ENCODE measurements at places on chromosomes 4 and X.
A peak's percentile ranks its signal among the peaks of the same experiment; 100 is the strongest.

GRCh38 chr4:80532674-80533333 lies 197.3 kb downstream of the CFAP299 start:
- DNase-seq, result no peak

- DNase-seq, result no peak
Measured at GRCh38 chr4:186202490-186203140, 11.2 kb downstream of the CYP4V2 start.

GRCh38 chrX:125765347-125765746 lies 400.7 kb downstream of the DCAF12L2 start:
- DNase-seq, result no peak

GRCh38 chrX:35276115-35276514 lies 333.5 kb downstream of the FAM47B start:
- no peak for DNase-seq

GRCh38 chrX:56975611-56976010 lies 19.7 kb downstream of the SPIN3 start:
- DNase-seq, result no peak

GRCh38 chr4:7904952-7905915 lies 34.4 kb downstream of the AFAP1 start:
- no peak for DNase-seq

DNA sequence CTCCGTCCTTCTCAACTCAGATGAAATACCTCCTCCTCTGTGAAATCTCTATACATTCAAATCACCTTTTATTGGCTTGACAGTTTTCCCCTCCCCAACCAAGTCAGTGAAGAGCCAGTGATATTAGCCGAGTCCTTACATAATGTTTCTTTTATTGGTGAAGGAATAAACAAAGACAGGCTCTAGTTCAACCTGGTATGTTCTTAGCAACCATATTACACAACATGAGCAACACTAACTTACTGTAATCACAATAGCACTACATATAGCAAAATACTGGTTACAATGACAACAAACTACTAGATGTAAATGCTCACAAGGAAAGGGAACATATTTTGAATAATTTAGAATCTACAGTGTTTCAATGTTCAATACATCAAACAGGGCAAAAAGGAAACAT lies 19.9 kb downstream of the DHX15 start:
- no peak for DNase-seq

DNA sequence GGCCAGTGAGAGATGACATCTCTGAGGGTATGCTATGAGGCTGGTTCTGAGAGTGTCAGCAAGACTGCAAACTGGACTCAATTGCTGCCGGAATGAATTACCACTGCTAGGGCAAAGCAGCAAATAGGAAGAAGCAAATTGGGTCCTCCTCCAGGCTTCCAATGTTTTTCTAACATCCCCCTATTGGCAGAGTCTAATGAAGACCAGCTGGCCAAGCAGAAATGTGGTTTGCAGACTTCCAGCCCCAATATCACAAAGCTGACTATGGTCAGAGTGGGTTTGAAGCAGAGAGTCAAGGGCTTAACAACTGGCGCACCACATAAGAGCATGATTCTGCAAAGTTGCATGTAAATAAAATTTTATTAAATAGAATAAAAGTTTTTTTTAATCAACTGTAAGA lies 225.4 kb upstream of the GLRA2 start:
- DNase-seq, result no peak

- DNase-seq, result no peak
Measured at GRCh38 chr4:125719987-125720386, 405.2 kb downstream of the FAT4 start.

DNA sequence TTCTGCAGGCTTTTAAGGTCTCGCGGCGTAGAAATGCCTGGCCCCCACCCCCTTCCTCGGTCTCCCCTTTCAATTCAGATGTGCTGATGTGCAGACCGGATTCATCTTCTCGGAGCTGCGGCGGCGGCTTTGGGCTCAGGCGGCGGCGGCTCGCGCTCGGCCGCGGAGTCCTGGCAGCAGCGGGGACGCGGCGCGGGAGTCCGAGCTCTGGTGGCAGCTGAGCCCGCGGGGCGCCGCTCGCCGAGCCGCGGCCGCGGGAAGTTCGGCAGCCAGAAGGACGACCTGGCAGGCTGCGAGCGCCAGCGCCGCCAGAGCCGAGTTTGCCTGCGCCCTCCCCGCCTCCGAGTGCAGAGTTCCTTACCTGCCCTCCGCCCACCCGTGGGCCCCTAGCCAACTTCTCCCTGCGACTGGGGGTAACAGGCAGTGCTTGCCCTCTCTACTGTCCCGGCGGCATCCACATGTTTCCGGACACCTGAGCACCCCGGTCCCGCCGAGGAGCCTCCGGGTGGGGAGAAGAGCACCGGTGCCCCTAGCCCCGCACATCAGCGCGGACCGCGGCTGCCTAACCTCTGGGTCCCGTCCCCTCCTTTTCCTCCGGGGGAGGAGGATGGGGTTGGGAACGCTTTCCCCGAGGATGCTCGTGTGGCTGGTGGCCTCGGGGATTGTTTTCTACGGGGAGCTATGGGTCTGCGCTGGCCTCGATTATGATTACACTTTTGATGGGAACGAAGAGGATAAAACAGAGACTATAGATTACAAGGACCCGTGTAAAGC lies 448 bp downstream of the TLL1 start:
- no peak for DNase-seq

GRCh38 chr4:183971929-183972490 lies 66.9 kb downstream of the STOX2 start:
- DNase-seq, result no peak

DNA sequence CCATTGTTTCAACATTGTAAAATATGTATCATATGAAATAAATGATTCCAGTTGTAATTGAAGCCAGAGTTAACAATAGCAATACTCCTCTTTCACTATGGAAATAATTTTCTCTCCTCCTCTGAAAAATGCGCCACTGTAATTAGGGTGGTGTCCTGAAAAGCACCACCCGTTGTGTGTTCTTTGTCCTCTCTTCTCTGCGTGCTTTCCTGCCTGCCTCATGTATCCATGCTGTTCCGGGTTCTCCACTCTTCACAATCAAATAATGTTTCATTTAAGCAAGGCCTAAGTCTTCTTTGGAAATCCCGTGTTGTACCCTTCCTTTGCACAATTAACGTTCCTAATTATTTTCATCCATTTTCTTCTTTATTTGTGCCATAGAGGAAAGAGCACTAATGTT lies 293.3 kb downstream of the ADGRL3 start:
- DNase-seq, result no peak

DNA sequence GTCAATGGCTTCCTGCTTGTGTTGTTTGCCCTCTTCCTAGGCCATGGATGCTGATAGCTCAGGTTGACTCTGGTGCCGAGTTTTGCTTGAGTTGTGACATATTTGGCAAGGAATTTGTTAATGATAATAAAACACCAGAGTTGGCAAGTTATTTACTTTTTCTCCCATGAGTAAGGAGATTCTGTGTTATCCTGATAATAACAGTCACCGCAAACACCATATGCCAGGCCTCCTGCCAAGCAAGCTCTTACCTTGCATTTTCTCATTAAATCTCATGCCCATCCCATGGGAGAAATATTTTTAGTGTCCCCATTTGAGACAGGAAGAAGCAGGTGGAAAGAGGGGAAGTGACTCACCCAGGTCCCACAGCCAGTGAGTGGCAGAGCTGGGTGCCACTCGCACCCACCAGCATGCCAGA lies 67.4 kb upstream of the CLCN4 start:
- DNase-seq, result no peak

- DNase-seq, result no peak
Measured at GRCh38 chr4:169151671-169152070, 119.1 kb downstream of the SH3RF1 start.

GRCh38 chr4:151948351-151949016 lies 187.7 kb upstream of the GATB start:
- DNase-seq, result no peak

- peak; percentile 99 for DNase-seq
Measured at GRCh38 chr4:189001283-189001970, 862.2 kb downstream of the TRIML1 start.

DNA sequence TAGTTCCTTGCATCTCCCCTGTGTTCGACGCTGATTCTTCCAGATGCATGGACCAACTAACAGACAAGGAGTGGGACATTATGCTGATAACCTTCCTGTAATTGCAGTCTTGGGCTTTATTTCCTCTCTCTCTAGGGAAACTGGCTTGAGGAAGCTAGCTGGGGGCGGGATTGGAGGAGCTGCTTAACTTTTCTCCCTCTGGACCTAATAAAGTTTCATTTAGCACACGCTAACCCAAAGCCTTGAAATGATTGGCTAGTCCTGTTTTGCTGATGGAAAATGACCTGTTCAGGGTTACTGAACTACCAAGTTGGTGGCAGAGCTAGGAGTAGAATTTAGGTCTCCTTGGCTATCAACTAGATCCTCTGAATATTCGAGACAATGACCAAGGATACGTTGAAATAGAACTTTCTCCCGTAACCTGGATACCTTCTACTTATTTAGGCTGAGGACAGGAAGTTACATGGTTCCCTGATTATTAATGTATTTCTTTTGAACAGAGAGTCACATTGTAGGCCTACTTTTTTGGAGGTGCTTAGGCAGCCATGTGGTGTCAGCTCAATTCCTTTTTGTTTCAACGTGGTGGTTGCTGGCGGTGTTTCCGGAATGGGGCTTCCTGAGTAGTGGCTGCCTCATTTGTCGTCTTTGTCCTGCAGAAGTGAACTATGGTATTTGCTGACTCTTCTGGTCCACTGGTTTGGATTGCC lies 2.0 kb downstream of the PGK1 start:
- no peak for DNase-seq

DNA sequence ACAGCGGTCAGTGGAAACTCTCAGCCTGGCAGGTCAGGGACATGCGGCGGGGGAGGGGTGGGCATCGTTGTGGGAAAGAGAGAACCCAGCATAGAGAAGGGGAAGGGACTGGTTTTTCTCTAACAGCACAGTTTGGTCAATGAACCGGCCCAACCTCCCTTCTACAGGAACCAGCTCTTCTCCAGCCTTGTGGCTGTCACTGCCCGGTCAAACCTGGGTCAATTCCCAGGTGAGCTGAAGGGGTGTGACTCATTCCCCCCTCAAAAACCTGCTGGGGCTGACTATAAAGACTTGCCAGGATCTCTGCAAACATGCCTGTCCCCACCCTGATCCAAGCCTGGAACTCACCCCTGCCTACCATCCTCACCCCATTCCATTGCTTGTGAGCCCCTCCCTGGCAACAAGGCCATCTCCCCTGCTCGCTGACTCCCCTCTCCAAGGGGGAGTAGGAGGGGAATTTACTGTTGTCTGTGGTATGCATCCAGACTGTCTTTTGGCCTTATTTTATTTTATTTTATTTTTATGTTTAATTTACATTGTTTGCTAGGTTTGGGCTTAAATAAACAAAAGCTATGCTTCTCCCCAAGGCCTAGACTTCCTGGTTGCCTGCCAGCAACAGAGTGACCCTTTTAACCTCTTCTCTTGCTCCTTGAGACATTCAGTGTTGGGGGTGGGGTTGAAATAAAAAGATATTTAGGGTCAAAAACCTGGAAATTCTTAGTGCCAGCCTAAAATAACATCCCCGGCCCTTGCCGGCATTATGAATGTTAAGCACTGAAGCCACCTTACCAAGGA lies 49.6 kb downstream of the TSC22D3 start:
- DNase-seq, result no peak

- no peak for DNase-seq
Measured at GRCh38 chr4:174135936-174136406, 147.5 kb downstream of the FBXO8 start.

DNA sequence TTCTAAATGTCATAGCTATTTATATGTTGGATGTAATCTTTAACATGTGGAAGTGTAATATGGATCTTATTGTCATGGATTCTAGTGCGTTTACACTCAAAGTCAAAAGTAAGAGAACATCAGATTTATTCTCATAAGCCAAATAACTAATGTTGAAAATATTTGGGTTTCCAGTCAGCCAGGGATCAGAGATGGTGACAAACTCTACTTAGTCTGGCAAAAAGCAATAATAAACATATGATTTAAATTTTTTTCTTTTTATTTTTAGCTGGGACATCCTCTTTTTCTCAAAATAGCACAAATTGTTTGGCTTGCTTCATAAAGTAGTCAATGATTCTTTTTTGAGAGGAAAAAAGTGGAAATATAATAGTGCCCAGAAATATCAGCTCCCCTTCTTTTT lies 392.3 kb downstream of the ARHGAP24 start:
- DNase-seq, result no peak

DNA sequence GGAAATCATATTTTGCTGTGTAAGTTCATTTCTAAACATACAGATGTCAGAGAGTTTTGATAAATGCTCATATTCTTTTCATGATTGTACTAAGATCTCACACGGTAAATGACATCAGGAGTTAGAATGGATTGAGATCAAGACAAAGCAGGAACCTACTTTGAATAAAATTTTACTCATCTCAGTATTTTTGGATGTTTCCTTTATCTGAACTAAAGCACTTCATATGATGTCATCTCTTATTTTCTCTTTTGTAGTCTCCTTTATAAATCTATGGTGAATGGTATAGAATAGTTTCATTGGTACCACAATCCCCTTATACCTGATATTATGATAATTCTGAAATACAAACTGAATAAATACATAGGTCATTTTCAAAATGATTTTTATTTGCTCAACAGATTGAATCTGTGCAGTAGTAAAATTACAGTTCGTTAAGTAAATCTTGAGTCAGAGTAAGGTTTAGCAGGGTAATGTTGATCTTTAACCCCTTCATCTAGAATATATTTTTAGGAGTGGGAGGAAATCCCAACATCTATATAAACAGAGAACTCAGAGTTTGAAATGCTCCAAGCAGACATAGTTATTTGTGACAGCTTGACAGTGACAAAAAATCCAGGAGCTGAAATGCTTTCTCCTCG lies 180.0 kb downstream of the MGST2 start:
- DNase-seq, result no peak

DNA sequence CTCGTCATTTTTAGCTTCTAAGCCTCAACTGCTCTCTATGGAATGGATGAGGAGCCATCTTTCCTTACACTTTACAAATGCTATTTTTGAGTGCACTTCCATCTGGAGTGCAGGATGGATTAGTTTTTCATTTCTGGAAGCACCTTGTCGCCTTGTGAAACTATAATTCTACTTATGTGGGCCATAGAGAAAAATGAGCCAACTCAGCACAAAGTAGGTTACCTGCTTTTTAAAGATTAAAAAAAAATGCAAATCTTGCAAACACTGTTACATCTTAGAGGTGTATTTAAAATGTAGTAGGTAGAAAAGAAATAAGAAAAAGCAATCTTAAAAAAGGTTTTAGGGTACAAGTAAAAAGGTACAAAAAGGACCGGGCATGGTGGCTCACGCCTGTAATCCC lies 10.9 kb downstream of the BOD1L1 start:
- DNase-seq, result no peak

GRCh38 chr4:18194278-18194677 lies 172.7 kb upstream of the LCORL start:
- DNase-seq, result no peak

- no peak for DNase-seq
Measured at GRCh38 chr4:184825141-184825895, 450 bp downstream of the ACSL1 start.

All from SHP77 treated with DMSO at 0.1 percent for 48 hours (cell line).